Thoracic aorta (tissue), 2 donors: ENCODE measurements at places on chromosomes 12 and 14.

GRCh38 chr12:127025545-127025944 lies 1241.4 kb upstream of the TMEM132C start:
- DNase-seq = no peak

DNA sequence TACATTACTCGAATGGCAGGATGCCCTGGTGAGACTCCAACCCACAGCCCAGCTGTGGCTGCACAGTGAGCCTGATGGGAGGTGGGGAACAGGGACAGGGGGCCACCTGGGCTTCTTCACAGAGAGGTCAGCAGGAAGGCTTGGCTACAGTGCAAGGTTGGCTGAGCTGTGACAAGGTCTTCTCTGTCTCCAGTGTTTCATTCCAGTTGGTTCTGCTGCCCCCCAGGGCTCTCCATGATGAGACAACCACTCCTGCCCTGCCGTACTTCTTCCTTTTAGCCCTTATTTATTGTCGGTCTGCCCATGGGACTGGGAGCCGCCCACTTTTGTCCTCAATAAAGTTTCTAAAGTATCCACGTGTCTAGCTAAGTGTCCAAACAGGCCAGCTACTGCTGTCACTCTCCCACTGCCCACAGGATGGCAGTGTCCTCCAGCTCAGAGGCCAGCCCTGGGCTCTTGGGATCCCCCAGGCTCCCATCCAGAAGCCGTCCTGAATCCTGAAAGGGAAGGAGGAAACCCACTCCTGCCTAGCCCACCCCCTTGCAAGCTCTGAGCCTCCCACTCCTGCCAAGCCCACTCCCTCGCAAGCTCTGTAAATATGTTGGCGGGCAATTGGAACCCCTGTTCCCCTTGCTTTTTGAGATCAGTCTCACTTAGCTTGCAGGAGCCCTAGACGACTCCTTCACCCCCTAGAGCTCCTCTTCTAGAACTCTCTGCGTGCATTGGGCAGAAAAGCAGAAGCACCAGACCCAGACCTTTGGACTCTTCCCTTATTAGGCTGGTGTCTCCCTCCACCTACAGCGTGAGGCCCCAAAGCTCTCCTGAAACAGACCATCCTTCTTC lies 5.4 kb downstream of the C1QL4 start:
- DNase-seq = no peak

DNA sequence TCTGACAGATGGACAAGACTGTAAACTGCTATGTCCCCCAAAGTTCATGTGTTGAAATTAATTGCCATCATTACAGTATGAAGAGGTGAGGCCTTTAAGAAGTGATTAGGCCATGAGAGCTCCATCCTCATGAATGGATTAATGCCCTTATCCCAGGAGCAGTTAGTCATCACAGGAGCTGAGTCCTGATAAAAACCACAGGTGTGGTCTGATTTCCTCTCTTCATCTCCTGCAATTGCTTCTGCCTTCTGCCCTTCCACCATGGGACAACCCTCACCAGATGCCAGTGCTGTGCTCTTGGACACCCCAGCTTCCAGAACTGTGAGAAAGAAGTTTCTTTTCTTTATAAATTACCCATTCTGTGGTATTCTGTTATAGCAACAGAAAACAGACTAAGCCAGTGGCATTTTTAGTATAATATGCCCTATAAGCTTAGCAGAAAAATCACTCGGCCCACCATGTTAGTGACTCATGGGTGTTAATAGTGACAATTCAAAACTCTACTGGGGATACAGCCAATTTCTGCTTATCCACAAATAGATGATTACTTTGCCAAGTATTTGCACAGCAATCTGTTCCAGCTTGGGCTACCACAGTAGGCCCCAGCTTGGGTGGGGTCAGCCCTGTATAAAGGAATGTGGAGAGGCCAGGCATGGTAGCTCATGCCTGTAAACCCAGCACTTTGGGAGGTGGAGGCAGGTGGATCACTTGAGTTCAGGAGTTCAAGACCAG lies 129.0 kb upstream of the BCL2L14 start:
- no peak for DNase-seq

DNA sequence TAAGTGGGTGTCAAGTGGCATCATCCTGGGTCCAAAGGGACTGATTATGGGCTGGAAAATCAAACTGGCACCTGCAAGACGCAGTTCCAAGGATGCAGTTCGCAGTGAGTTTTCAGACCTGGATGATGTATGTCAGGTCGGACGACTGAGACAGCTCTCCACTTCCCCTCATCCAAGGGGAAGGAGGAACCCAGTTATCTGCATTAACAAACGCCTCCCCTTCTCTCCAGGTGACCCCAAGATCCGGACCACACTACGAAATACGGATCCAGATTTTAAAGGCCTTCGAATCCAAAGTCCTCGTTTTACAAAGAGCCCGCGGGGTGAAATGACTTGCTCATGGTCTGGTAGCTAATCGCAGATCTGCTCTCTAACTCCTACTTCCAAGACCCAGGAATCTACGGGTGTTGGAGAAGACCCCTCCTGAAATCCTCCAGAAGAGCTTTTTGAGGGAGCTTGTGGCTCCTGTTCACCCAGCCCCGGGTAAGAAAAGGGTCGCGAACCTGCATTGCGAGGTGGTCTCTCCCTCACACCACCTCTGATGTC lies 460 bp upstream of the SYNE2 start:
- no peak for DNase-seq

DNA sequence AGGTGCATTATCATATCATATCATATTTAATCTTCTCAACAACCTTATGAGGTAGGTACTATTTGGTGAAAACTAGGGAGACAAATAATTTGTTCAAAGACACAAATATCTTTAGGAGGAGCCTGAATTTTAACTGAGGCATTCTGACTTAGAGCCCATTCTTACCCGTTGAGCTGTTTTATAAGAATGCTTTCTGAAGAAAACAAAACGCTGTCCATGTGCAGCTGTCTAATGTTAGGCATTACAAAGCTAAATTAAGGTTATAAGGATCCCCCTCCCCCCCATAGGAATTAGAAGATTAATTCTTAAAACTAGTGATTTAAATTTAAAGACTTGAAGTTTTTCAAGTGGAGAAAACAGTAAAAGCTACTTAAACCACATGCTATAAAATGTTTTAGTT lies 6.4 kb downstream of the KTN1 start:
- DNase-seq = no peak

DNA sequence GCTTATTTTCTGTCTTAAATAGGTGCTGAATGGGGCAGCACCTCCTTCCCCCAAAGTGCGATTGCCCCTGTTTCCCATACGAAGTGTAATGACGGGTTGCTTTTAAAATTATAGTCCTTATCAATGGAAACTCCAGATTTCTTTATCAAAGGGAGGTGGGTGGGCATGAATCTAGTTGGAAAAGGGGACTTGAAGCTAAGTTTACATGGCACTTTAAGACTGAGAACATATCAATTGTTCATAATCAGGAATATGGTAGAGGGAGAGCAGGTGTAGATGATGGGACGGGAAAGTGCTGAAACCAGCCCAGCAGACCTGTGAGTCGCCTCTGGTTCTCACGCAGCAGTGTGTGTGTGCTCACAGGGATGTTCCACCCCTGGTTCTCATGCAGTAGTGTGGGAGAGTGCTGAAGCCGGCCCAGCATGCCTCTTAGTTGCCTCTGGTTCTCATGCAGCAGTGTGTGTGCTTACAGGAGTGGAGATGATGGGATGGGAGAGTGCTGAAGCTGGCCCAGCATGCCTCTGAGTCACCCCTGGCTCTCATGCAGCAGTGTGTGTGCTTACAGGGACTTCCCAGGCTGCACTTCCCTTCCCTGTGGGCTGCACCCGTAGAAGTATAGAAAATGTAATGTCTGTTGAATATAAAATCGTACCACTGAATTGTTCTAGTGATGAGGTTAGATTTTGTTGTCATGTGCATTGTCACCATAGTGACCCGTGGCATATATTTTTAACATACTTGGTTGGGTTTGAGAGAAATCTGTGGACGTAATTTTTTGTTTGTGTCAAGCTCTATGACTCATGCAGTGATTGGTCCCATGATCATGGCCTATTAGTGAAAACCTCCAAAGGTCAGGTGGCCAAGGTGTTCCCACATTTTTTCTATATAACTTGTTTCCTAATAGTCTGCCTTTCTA lies 51.6 kb downstream of the GPATCH2L start:
- DNase-seq = no peak

GRCh38 chr12:111276146-111276545 lies 92.7 kb downstream of the PHETA1 start:
- no peak for DNase-seq

DNA sequence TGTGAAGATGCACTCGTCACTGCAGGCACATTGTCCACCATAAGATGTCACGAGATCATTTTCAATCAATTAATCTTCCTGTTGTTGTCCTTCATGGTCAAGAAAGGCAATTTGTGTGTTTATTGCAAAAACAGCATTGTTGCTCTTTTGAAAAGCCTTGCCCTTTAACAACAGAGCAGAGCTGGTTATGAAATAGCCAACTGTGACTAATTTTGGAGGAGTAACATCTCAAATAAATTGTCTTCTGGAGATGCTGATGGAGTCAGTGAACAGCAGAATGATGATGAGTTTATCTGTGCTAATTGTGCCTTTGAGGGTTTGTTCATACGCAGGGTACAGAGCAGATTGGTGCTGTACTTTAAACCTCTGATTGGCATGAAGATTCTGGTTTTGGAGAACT lies 88.3 kb upstream of the E2F7 start:
- DNase-seq = no peak

- DNase-seq = no peak
Observed at GRCh38 chr14:20529806-20530205, 24.5 kb downstream of the RNASE10 start.

GRCh38 chr12:89859508-89860220 lies 151.0 kb upstream of the ATP2B1 start:
- no peak for DNase-seq

GRCh38 chr12:89225808-89226411 lies 126.4 kb downstream of the DUSP6 start:
- no peak for DNase-seq

GRCh38 chr12:40336573-40337199 lies 111.9 kb downstream of the LRRK2 start:
- no peak for DNase-seq

DNA sequence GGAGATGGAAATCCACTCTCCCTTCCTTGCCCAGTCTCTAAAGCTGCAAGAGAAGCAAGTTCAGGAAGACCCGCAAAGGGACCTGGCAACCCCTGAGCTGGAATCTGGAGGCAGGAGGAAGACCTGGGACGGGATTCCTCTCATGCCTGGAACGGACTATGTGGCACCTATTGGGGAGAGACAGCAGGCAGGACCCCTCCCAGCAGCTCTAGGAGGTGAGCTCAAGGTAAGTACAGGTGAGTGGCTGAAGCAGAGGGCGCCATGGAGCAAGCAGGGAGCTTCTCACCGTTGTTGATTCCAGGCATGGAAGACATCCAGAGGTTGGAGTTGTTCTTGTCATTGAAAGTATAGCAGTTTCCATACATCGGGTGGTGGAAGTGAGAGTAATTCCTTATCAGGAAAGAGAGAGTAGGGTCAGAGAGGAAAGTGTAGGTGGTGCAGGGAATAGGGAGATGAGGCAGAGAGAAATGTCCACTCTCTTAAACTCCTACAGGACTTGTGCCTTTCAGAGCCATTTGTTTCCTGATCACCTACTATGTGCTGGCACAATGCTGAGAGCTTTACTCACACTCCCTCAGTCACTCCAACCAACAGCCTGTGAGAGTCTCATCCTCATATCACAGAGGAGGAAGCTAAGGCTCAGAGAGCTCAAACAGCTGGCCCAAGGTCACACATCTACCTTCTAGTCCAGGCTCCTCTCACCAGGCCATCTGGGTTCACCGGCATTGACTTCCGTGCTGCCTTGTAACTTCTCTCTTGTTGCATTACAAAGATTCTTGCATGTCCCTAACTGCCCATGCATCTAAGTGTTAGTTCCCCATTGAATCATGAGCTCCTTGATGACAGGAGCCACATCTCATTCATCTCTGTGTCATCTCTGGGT lies 13.9 kb upstream of the TNFRSF1A start:
- no peak for DNase-seq

DNA sequence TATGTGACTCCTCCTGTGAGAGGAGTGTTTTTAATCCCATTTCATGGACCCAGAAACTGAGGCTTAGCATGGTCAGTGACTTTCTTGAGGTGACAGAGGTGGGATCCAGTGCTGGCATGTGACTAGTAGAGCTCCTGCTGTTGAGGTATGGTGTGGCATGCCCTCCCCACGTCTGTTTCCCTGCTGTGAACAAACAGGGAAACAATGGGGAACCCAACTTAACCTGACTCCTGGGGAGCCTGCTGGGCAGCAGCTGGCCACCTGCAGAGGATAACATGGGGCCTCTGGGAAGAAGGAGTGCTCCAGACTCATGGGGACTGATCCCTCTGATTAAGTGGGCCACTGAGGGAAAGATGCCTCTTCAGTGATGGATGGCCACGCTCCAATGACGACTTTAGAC lies 114.0 kb downstream of the BEGAIN start:
- DNase-seq = no peak

GRCh38 chr14:102883089-102883541 lies 39.3 kb upstream of the AMN start:
- DNase-seq = no peak

DNA sequence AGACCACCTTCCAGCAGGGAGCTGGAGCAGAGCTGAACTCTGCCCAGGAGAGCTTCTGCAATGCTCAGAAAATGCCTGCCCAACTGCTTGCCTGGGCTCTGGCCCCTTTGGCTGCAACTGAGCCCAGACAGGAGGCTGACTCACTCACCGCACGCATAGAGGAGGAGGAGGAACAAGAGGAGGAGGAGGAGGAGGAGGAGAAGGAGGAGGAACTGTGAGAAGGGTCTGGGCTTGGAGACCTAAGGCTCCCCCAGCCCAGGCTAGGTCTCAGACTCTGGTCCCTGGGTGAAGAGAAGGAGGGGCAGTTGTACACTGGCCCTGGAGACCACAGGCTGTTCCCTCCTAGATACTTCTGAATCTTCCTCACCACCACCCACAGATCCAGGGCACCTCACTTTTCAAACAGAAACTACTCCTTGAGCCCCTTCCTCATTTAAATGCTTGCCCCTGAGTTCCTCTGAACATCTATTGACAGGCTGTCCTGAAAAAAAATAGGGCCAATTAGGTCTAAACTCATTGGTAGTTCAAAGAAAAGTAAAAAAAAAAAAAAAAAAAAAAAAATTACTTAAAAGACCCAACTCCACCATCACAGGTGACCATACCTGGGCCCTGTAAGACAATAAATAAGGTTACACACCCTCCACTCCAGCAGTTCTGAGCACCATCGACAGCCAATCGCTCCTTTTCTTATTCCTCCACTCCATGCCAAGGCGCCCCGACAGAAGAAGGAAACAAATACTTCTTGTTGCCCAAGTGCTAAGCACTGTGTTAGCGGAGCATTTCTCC lies 674 bp downstream of the VDR start:
- DNase-seq = peak; percentile 28

GRCh38 chr14:57122129-57122528 lies 146.6 kb downstream of the EXOC5 start:
- DNase-seq = no peak

GRCh38 chr12:109538191-109538863 lies 35.0 kb downstream of the MMAB start:
- DNase-seq = no peak
